ENCODE measurements at places on chromosomes 6 and 20. TPM values are rescaled to one million over a fixed set of nuclear protein-coding genes. Genes with fewer than 3 reads are reported as not detected.

COL19A1 gene
- 0.40 TPM for total RNA-seq

RCAN2 gene
- 0.91 TPM for total RNA-seq

BEND6 gene
- total RNA-seq: not detected

TTLL9 gene
- not detected for total RNA-seq

TPX2 gene
- 148 TPM for total RNA-seq

- no peak overlapping the region for H3K4me3 ChIP-seq
- H3K27me3 ChIP-seq: no peaks in the 10 kb centered on the region
- H3K27ac ChIP-seq: no peak overlapping the region
- DNase-seq: no peak
- peaks cover 49% of the 10 kb centered on the region for H3K4me1 ChIP-seq
- no peaks in the 10 kb centered on the region for H3K36me3 ChIP-seq
Measured at GRCh38 chr20:50294164-50295088, 103.8 kb downstream of the CEBPB start.

GRCh38 chr6:5398530-5398929 is 137.2 kb downstream of the FARS2 start:
- peak; percentile 49 for DNase-seq
- H3K4me3 ChIP-seq: no peak overlapping the region
- H3K27ac ChIP-seq: no peak overlapping the region
- no peaks in the 10 kb centered on the region for H3K36me3 ChIP-seq
- H3K4me1 ChIP-seq: peaks cover 15% of the 10 kb centered on the region

- no peak for DNase-seq
- peak overlapping the region; percentile 63 for H3K27ac ChIP-seq
- H3K27me3 ChIP-seq: no peaks in the 10 kb centered on the region
- peaks cover 33% of the 10 kb centered on the region for H3K4me1 ChIP-seq
- no peak overlapping the region for H3K4me3 ChIP-seq
Measured at GRCh38 chr20:33787253-33787891, 23.8 kb upstream of the CHMP4B start.

DNA sequence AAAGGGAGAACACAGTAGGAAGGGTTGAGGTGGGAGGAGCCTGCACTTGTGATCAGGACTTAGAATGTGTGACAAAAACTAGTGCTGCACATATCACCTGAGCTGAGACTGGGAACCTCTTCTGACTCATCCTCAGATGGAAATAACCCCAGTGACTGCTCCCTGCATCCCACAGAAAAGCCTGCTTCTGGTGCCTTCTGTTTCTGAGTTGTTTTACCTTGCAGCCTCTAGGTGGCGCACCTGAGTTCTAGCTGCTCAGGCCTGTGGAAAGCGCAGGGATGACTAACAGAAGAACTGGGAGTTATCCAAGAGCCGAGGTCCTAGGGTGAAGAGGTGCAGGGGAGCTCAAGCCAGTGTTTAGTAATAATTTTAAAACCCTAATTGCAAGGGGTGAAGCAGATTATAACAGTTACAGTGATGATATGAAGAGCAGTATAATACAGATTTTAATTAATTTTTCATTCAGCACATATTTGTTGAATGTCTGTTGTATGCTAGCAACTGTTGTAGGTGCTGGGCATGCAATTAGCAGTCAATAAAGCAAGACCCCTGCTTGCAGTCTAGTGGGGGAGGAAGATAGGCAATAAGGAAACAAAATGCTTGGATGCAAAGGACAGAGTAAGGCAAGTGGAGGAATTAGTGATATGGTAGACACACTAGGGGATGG is 302.5 kb downstream of the DHX35 start:
- H3K27ac ChIP-seq: no peak overlapping the region
- H3K27me3 ChIP-seq: peaks cover 7% of the 10 kb centered on the region
- no peak overlapping the region for H3K4me3 ChIP-seq
- peak; percentile 57 for DNase-seq
- H3K4me1 ChIP-seq: no peaks in the 10 kb centered on the region

GRCh38 chr6:134267917-134268361 is 50.0 kb downstream of the SGK1 start:
- H3K27me3 ChIP-seq: no peaks in the 10 kb centered on the region
- no peaks in the 10 kb centered on the region for H3K36me3 ChIP-seq
- no peak for DNase-seq
- peaks cover 11% of the 10 kb centered on the region for H3K4me1 ChIP-seq

- H3K27me3 ChIP-seq: no peaks in the 10 kb centered on the region
- H3K4me1 ChIP-seq: no peaks in the 10 kb centered on the region
- H3K36me3 ChIP-seq: no peaks in the 10 kb centered on the region
Measured at GRCh38 chr6:123925842-123926399, 122.3 kb downstream of the NKAIN2 start.

- no peak overlapping the region for H3K4me3 ChIP-seq
- H3K27ac ChIP-seq: no peak overlapping the region
- no peaks in the 10 kb centered on the region for H3K4me1 ChIP-seq
- peaks cover 1% of the 10 kb centered on the region for H3K36me3 ChIP-seq
Measured at GRCh38 chr6:142659661-142660060, 285.3 kb downstream of the HIVEP2 start.

DNA sequence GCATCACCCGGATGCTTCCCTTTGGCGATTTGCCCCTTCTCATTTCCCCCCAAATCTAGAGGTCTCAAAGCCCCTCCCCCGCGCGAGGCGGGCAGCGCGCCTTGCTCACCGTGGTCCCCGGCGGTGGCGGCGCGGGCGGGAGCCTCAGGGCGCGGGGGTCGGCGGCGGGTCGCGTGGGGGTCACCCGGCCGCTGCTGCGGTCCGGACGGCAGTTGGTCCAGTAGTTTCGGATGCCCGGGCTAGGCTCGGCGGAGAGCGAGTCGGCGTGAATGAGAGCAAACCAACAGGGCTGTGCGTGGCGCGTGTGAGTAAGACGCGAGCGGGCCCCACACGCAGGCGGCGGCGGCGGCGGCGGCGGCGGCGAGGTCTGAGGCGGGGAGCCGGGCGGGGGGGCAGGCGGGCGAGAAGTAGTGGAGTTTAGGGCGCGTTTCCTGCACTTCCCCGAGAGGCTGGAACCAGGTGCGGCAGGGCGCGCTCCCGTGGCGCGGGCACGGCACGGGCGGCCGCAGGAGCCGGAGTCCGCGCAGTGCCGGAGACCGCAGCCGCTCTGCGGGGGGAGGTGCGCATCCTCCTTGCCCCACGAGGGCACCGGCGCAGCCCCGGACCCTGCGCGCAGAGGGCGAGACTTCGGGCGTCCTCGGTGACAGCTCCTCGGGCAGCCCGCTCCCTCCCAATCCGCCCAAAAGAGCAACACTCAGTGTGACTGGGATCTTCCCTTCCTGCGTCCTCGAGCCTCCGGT is 567 bp downstream of the HS3ST5 start:
- no peak overlapping the region for H3K27ac ChIP-seq
- peaks cover 41% of the 10 kb centered on the region for H3K27me3 ChIP-seq
- no peaks in the 10 kb centered on the region for H3K36me3 ChIP-seq
- H3K4me3 ChIP-seq: no peak overlapping the region
- no peak for DNase-seq

DNA sequence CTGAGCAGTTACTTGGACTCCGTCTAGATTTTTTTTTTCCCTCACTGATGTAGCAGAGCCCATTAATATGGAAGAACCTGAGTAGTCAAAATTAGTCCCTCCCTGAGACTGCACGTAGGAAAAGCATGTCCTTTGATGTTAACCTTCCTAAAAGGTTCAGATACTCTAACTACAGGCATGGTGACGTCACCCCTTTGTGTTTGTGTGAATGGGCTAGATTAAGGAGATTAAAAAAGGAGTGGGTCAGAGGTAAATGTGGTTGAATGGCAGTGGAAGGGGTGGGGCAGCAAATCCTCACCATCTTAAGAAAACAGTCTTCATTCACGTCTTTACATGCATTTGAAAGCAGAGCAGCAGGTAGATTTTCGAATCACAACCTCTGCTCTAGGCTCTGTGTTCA is 521.1 kb downstream of the TFAP2B start:
- H3K36me3 ChIP-seq: no peaks in the 10 kb centered on the region
- no peaks in the 10 kb centered on the region for H3K4me1 ChIP-seq
- no peaks in the 10 kb centered on the region for H3K27me3 ChIP-seq
- H3K27ac ChIP-seq: no peak overlapping the region
- no peak for DNase-seq

DNA sequence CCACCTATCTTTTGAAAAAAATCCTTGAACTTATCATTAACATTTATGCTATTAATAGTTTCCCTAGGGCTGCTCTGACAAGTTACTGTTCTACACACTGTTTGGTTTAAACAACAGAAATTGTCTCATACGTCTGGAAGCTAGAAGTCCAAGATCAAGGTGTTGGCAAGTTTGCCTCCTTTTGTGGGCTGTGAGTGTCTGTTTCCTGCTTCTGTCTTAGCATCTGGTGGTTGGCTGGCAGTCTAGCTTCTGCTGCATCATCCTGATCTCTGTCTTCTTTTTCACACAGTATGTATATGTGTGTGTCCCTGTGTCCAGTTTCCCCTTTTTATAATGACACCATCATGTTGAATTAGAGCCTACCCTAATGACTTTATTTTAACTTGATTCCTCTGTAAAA is 154.8 kb downstream of the RPS12 start:
- peaks cover 36% of the 10 kb centered on the region for H3K27me3 ChIP-seq
- no peak for DNase-seq
- H3K36me3 ChIP-seq: no peaks in the 10 kb centered on the region
- no peak overlapping the region for H3K4me3 ChIP-seq

DNA sequence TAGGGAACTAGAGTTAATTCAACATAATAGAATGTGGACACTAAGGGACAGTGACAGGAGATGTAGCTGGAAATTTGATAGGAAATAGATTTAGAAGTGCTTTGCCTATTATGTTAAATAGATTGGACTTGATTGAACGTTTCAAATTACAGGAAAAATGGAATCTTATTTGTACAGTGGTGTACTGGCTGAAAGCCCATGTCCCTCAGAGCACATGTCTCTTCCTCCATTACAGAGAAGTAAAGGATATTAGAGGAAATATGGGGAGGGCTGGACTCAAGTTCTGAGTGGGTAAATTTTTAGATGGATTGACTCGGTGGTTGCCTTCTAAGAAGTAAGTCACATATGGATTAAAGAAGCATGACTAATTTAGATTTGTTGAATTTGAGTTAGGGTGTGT is 11.4 kb downstream of the PKIB start:
- H3K4me1 ChIP-seq: no peaks in the 10 kb centered on the region
- no peak for DNase-seq
- H3K4me3 ChIP-seq: no peak overlapping the region
